ENCODE measurements at places on chromosomes 7 and 10.

DNA sequence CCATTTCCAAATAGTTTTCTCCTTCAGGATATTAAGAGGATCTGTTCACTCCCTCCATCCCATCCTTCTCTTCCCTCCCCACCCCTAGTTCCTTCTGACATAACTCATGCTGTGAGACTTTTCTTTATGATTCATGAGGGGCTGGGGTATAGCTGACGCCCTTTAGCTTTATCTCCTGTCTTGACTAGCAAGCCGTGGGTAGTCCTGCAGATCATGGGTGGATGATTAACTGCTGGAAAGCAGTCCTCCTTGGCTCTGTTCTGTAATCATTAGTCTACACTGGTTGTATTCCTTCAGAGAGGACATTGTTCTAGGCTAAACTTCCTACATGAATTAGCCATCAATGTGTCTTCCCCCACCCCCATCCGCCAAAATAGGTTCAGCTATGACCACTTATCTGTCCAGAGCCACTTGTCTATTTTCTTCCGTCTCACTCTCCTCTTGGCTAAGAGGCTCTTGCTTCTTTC lies 135.4 kb downstream of the LRRC4 start:
- DNase-seq: no peak

- DNase-seq: no peak
Observed at GRCh38 chr7:79778786-79779770, 325.6 kb upstream of the MAGI2 start.

GRCh38 chr7:148711191-148712102 lies 12.7 kb downstream of the CUL1 start:
- DNase-seq: no peak

GRCh38 chr7:131557652-131558385 lies 1.4 kb upstream of the PODXL start:
- no peak for DNase-seq

- no peak for DNase-seq
Observed at GRCh38 chr10:7846591-7846990, 28.3 kb downstream of the TAF3 start.

- no peak for DNase-seq
Observed at GRCh38 chr10:95242581-95243317, 48.1 kb downstream of the PDLIM1 start.

DNA sequence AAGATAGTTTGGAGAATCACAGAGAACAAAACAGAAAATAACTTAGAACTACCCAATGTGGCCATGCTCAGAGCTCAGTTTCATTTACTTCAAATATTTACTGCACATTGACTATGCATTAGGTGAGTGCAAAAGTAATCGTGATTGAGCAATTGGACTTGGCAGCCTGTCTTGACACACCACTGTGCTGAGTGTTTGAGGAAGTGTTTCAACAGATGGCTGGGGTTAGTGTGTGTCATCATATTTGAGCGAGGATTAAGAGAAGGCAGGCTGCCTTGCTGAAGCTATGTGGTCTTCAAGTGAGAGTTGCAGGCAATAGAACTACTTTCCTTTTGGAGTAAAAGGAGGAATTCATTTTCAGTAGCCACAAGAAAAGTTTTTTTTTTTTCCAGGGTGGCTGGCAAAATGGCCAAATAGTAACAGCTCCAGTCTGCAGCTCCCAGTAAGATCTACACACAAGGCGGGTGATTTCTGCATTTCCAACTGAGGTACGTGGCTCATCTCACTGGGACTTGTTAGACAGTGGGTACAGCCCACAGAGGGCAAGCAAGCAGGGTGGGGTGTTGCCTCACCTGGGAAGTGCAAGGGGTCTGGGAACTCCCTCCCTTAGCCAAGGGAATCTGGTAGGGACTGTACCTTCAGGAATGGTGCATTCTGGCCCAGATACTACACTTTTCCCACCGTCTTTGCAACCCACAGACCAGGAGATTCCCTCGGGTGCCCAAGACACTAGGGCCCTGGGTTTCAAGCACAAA lies 37.6 kb downstream of the AKR1C4 start:
- DNase-seq: no peak

DNA sequence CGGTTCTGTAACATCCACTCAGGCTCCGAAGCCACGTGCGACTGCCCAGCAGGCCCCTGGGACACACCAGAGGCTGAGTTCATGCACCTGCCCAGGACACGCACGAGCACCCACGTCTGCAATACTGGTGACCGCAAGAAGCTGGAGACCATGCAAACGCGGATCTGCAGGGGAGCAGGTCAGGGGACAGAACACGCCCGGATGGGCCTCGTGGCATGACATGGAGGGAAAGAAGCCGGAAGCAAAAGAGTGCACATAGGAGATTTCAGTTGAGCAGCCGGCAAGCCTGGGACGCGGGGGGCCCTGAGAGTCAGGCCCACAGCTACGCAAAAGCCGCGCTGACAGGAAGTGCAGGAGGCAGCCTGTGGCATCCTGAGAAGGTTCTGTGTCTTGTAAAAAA lies 73.7 kb downstream of the FOXL3 start:
- no peak for DNase-seq

DNA sequence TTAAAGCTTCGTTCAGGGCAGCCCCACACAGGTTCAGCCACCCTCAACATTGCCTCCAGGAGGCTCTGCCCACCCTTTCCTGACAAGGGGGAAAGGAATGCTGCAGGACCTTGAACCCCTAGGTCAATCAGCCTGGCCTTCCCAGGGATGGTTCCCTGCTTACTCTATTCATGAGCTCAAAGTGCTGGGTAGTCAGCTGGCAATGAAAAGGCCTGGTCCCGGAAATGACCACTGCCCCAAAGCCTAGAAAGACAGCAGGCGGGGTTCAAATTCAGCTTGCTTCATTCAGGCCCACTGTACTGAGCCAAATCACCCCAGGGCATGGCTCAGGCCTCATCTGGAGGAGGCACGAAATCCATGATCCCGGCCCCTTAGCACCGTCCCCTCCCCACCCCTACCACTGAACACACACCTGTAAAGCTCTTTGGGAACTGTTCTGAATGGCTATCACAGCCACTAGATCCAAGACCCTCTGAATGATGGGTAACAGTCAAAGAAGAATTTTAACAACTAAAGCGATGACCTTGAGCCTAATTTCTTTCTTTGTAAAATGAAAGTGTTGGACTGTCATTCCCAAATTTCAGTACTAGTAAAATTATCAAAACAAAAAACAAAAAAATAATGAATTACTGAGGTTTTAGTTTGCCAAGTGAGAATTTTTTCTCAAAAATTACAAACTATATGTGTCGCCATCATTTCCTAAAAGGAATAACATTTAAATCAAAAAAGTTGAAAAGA lies 1.0 kb downstream of the URGCP start:
- no peak for DNase-seq

DNA sequence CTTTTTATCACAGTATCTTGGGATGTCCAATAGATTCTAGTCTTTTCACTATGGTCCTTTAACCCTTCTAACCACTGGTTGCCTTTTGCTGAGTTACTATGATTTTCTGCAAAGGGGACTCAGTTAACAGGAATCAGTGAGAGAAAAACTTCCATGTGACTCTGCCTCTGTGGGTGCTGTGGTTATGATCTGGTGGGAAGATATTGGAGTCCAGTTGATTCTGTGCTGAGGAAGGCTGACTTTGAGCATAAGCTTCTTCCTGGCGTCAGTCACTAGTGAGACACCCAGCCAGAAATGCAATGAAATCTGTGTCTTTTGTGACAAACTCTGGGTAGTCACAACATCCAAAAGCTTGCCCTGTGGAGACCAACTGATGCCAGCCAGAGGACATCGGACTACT lies 648.0 kb downstream of the SUGCT start:
- no peak for DNase-seq

- no peak for DNase-seq
Observed at GRCh38 chr10:101538446-101538845, 49.6 kb downstream of the POLL start.

- no peak for DNase-seq
Observed at GRCh38 chr7:127632276-127632910, 14.5 kb upstream of the PAX4 start.

GRCh38 chr10:68668972-68669371 lies 52.1 kb upstream of the CCAR1 start:
- no peak for DNase-seq

GRCh38 chr7:12209221-12209620 lies 1.9 kb upstream of the TMEM106B start:
- no peak for DNase-seq

DNA sequence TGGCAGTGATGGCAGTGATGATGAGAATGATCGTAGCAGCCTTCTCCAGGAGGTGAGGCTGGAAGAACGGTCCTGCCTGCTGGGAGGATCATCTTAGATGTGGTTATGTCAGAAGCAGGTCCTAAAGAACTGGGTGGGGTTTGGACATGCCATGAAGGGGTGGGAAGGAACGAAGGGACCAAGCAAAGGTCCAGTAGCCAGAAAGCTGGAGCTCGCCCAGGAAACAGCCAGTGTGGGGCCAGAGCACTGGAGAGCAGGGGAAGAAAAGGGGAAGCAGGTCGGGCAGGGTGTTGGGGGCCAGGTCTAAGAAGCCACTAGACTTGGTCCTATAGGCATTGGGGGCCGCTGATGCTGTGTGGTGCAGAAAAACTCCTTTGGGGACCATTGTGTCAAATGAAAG lies 127.4 kb downstream of the RGS10 start:
- DNase-seq: no peak

GRCh38 chr7:75537731-75538130 lies 45.6 kb downstream of the SPDYE5 start:
- no peak for DNase-seq

GRCh38 chr7:139914306-139915267 lies 85.5 kb downstream of the TBXAS1 start:
- no peak for DNase-seq

- DNase-seq: no peak
Observed at GRCh38 chr10:97121041-97121440, 64.7 kb downstream of the SLIT1 start.

GRCh38 chr10:88835910-88836221 lies 15.8 kb downstream of the ANKRD22 start:
- DNase-seq: no peak

DNA sequence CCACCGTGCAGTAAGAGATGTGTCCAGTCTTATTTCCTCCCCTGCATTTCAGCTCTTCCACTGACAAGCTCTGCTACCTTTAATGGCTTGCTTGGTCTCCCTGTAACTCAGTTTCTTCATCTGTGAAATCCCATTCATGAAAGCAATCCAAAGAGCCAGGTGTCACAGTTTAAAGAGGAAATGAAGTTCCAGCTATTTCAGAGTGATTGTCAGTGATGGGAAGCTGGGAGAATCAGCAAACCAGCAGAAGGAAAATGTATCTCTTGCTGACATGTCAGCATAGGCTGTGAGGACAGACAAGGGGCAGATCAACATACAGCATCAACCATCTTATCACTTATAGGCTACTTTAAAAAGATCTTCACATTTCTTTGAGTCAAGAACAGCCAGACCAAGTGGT lies 445.3 kb downstream of the ADRA2A start:
- DNase-seq: no peak

DNA sequence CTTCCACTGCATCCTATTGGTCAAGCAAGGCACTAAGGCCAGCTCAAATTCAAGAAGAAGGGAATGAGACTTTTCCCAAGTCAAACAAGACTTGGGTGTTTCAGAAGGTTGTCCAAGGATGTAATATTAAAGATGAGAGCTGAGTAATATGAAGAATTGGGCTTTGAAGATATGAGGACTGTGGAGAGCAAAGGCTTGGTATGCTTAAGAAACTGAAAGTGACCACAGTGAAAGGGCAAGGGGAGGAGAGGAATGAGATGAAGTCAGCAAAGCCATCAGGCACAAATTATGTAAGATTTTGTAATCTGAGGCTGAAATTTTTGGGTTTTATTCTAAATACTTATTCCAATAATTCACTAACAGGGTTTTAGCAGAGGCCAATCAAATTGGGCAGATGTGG lies 38.6 kb upstream of the NPY start:
- no peak for DNase-seq

DNA sequence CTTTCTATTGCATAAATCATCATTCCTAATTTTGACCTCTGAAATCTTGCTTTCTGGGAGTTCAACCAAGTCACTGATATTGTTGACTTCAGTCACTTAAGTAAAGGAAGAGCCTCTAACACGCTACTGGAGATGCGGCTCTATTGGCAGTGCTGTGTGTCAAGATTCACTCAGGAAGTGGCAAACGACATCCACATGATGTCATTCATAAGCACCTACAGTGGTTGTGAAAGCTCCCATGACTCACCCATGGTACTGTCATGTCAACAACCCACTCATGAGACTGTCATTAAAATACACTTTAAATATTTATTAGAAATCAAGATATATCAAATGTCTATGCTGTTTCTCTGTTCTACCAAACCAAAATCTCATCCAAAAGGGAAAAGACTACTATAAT lies 52.5 kb upstream of the LHFPL3 start:
- no peak for DNase-seq

DNA sequence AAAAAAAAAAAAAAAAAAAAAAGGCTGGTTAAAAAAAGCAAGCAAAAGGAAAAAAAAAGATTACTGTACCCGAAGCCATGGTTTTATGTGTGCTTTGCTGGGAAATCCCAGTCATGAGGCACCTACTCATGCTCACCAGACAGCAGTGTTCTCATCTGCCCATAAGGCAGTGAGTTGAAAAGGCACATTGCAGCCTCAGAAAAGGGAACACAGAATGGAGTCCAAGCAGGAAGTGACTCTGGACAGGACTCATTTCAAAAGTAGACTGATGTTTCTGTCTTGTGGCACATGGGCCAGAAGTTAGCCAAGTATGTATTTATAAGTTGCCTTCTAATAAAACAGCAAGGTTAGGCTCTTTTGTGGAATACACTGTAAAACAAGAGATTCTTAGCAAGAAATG lies 40.2 kb downstream of the PDSS1 start:
- DNase-seq: no peak

GRCh38 chr7:52501696-52502095 lies 533.7 kb upstream of the POM121L12 start:
- no peak for DNase-seq

- DNase-seq: no peak
Observed at GRCh38 chr10:104510644-104511043, 130.4 kb upstream of the SORCS3 start.

GRCh38 chr10:14800397-14800796 lies 25.7 kb upstream of the FAM107B start:
- DNase-seq: no peak

DNA sequence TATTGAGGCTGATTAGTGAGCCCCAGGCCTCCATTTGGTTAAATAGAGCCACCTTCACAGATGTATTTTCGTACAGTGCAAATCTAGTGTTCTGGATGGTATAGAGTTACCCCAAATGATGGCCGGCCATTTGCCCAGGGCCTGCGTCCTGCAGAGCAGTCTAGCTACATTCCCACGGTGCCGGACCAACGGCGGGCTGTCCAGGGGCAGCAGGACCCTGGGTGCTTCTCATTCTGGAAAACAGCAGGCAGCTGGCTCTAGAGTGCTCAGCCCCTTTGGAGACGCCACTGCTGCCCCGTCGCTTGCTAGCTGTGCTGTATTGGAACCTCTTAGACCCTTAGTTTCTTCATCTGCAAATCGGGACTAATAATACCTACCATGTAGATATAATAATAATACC lies 149.1 kb downstream of the RGS10 start:
- no peak for DNase-seq

- no peak for DNase-seq
Observed at GRCh38 chr10:92742331-92743228, 52.8 kb downstream of the HHEX start.

GRCh38 chr7:131900785-131901287 lies 344.4 kb upstream of the PODXL start:
- no peak for DNase-seq

GRCh38 chr10:78207216-78207615 lies 173.6 kb downstream of the RPS24 start:
- DNase-seq: no peak

Measured in activated T-helper 1 cell treated with anti-CD3 and anti-CD28 coated beads, Interleukin-2, amount 50 U/mL, for 16 hours (primary cell).